ENCODE measurements at places on chromosomes 7 and 10. TPM values are rescaled to one million over a fixed set of nuclear protein-coding genes. Genes with fewer than 3 reads are reported as not detected.

- H3K27ac ChIP-seq = no peak overlapping the region
- H3K36me3 ChIP-seq = no peaks in the 10 kb centered on the region
- DNase-seq = no peak
- H3K4me3 ChIP-seq = no peak overlapping the region
These were observed 122.0 kb upstream of the PRKCQ start for GRCh38 chr10:6702030-6702429.

DNA sequence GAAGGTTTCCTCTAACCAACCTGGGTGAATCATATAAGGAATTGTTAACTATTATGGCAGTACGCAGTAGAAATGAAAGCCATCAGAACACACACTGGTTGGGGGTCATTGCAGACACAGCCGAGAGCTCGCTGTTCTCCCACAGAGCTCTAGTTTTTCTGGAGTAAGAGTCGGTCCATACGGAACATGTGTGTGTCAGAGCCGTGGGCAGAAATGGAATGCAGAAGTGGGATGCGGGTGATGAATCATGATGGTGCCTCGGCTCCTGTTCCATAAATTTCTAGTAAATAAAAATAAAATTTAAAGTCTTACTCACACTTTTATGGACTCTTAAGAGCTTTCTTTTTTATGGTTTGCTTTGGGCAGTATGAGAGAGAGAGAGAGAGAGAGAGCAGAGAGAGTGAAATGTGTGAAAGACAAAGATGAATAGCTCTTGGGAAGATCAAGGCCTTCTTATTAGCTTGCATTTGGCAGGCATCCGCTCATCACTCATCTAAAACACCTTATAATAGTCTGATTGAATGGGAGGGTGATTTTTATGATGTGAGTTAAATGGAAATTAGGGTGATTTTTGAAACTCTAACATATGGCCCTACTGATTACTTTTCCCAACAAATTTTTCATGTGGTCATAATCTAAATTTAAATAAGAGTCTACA is 98.8 kb upstream of the PFKP start:
- H3K27me3 ChIP-seq = peaks cover 17% of the 10 kb centered on the region
- no peaks in the 10 kb centered on the region for H3K36me3 ChIP-seq
- H3K27ac ChIP-seq = no peak overlapping the region
- H3K4me1 ChIP-seq = no peaks in the 10 kb centered on the region

GRCh38 chr10:52870562-52870961 is 98.0 kb upstream of the MBL2 start:
- no peaks in the 10 kb centered on the region for H3K36me3 ChIP-seq
- DNase-seq = no peak
- no peaks in the 10 kb centered on the region for H3K4me1 ChIP-seq

- H3K4me3 ChIP-seq = no peak overlapping the region
- no peaks in the 10 kb centered on the region for H3K36me3 ChIP-seq
- DNase-seq = no peak
- H3K4me1 ChIP-seq = no peaks in the 10 kb centered on the region
- no peak overlapping the region for H3K27ac ChIP-seq
These were observed 63.3 kb downstream of the PPP1R3C start for GRCh38 chr10:91569522-91569921.

DNA sequence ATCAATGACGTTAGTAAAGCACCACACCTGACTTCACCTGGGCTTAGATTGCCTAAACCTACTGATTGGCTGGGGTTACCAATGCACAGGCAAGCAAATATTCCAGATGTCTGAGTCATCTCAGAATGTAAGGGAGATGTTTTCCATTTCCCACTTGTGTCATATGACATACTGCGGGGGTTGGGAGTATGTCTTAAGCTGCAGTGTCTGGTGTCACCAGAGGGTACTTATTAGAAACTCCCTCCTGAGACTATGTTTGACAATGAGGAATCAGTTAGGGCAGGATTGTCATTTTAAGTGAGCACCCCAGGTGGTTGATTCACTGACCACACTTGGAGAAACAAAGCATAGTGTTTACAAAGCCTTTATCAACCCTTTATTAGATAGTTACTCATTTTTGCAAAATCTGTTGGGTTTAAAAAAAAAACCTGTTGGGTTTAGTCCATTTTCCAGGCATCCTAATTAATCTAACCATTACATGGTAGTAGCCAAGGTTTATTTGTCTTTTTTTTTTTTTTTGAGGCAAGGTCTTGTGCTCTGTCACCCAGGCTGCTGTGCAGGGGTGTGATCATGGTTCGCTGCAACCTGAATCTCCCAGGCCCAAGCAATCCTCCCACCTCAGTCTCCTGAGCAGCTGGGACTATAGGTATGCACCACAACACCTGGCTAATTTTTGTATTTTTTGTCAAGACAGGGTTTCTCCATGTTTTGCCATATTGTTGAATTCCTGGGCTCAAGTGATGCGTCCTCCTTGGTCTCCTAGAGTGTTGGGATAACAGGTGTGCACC is 72.5 kb downstream of the CDK6 start:
- no peak overlapping the region for H3K27ac ChIP-seq
- H3K4me3 ChIP-seq = no peak overlapping the region
- DNase-seq = no peak
- peaks cover 16% of the 10 kb centered on the region for H3K4me1 ChIP-seq
- H3K36me3 ChIP-seq = no peaks in the 10 kb centered on the region

DNA sequence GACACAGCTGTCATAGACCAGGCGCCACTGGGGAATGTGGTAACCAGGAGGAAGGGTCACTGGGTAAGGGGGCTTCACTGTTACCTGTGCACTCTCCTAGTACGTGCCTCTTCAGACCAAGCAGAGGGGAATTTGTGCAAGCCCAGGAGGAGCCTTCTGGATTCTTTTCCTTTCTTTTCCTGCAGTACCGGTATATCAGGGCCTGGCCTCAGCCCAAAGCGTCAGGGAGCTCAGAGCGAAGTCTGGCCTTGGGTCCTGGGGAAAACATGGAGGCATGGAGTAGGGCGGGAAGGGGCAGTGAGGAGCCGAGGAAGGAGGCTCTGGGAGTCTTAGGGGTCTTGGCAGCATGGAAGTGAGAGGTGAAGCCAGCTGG is 133.6 kb upstream of the GDF10 start:
- DNase-seq = peak; percentile 39
- peak overlapping the region; percentile 81 for H3K27ac ChIP-seq
- H3K27me3 ChIP-seq = no peaks in the 10 kb centered on the region

DNA sequence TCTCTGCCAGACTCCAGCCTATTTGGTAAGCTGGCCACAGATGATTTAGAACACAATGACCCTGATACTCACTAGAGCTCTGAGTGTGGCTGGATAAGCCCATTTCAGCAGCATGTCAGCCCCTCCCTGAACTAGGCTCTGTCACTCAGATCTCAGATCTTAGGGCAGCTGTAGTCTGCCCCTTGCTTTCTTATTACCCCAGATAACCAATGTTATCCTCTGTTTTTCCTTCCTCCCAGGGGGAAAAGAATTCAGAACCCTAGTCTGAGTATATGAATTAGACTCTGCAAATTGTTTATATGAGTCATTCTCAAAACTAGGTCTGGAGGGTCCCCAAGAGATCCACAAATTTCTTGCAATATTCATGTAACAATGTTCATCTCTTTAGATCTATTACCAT is 286.2 kb downstream of the KCNMA1 start:
- no peak overlapping the region for H3K27ac ChIP-seq
- no peaks in the 10 kb centered on the region for H3K27me3 ChIP-seq
- H3K36me3 ChIP-seq = no peaks in the 10 kb centered on the region
- no peaks in the 10 kb centered on the region for H3K4me1 ChIP-seq
- no peak for DNase-seq
- no peak overlapping the region for H3K4me3 ChIP-seq

- DNase-seq = no peak
- H3K36me3 ChIP-seq = no peaks in the 10 kb centered on the region
- no peaks in the 10 kb centered on the region for H3K27me3 ChIP-seq
- no peak overlapping the region for H3K4me3 ChIP-seq
- H3K27ac ChIP-seq = no peak overlapping the region
These were observed 6.3 kb downstream of the COL28A1 start for GRCh38 chr7:7529328-7529727.

Gene SDK1
- 54.1 TPM for total RNA-seq

Gene GATA3
- 6.6 TPM for total RNA-seq

Gene CCDC172
- total RNA-seq = not detected
